Globus pallidus (tissue), 1 donor: ENCODE measurements at places on chromosomes 6 and 20.
A peak's percentile ranks its signal among the peaks of the same experiment; 100 is the strongest.

GRCh38 chr6:34196833-34197195 is 39.9 kb upstream of the HMGA1 start:
- DNase-seq: no peak

DNA sequence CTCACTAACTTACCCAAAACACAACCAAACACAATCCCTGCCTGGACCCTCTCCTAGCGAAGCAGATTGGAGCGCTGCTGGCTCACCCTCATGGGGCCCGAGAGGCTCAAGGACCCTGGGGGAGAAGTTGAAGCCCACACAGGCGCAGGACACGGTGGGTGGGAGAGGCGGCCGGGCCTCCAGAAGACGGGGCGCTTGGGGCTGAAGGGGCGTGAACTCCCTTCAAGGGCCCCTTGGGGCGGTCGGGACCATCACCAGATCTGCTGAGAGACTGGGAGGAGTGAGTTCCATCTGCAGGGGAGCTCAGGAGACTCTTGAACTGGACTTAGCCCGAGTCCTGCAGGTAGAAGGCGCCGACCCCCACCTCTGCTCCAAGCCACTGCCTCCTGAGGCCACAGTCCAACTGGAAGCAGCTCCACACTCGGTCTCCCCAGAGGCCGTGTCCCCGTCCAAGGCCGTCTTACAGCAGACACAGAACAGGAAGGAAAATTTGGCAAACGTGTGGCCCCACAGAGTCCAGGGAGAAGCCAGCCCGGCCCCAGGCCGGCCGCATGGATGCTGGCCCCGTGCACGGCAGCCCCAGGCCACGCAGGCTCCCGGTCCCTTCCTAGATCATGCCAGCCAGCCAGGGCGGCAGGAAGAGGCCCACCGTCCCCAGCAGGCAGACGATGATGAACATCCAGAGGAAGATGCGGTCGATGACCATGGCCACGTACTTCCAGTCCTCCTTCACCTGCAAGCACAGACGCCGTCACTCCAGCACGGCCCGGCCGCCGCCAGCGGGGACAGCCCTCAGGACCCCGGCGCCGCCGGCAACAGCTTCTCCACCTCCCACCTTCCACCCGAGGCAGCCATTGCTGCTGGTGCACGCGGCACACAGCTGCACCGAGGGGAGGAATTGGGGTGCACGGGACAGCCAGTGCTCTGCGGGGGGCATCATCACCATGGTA is 14.7 kb downstream of the CHRNA4 start:
- no peak for DNase-seq

DNA sequence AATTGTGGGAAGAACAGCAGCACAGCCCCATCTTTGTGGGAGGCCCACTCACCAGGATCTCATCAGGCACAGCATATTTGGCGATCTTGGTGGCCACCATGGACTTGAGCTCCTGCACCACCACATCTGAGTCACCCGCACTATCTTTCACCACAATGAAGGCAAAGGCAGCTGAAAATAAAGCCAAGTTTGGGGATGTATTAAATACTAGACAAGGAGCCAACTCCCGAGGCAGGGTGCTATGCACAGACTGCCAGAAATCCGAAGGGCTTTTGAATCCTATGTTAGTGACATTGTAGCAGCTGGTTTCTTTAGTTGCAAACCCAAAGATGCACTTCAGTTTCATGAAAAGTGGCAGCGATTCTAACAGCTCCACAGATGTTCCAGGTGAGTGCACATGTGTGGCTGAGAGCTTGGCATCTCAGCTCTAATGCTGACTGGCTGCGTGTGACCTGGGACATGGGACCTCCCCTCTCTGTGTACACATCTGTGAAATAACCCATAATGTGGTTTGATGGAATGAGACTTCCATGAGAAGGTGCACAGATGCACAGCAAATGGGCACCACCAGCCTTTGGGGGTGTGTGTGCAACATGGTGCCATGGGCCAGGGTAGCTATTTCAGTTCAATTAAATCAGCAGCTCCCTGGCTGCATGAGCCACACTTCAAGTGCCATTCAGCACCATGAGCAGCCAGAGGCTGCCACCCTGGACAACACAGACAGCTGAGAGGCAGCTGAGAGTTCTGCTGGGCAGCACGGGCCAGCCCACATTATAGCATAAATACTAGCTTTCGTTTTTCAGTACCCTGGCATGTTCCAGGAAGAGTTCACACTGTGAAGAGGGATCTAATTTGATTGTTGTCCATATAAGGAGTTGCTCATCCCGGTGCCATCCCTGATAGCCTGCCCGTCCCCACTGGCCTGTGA is 16.9 kb upstream of the APMAP start:
- DNase-seq: no peak

- DNase-seq: no peak
Observed at GRCh38 chr20:41279546-41280225, 37.8 kb downstream of the ZHX3 start.

DNA sequence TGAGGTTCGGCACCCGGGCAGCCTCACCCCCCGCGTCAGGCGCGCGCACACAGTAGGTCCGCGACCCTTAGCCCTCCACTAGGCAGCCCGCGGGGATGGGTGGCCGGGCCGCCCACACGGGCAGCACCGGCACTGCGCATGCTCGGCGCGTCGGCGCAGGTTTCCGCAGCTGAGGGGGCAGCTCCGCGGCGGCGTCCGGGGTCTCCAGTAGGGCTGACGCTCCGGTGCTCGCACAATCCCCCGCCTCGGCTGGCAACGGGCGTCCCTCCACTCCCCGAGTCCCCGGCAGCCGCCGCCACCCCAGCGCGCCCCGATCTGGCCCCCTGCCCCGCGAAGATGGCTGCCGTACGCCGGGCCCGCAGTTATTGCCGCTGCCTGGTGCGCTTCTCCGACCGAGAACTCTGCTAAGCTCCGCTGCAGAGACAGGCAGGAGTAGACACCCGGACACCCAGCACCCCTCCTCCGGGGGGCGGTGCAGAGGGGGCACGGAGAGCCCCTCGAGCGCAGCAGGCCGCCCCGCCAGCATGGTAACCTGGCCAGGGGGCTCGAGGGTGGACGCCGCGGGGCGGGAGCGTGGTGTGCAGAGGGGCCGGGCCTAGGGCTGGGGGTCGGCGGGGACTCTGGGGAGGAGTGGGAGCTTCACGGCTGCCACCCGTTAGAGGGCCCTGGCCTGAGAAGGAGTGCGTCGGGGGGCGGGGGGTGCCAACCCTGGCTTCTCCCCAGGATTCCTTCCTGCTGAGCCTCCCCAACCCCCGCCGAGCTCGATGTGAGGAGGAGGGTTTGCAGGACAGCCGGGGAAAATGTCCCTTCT is at the start of gene FBXO9:
Gene FBXO9, plus strand, starts transcription at position 139 of the 811 bp plus-strand sequence. Its CDS starts 386 bp downstream, at position 525.
- peak; percentile 82 for DNase-seq

- DNase-seq: no peak
Observed at GRCh38 chr20:63967330-63968135, 2.2 kb downstream of the ZNF512B start.

- DNase-seq: no peak
Observed at GRCh38 chr20:51091406-51092195, 68.7 kb upstream of the KCNG1 start.

GRCh38 chr20:34110745-34111641 is 1.1 kb downstream of the EIF2S2 start:
- no peak for DNase-seq

GRCh38 chr20:63378626-63379025 is 17.5 kb upstream of the CHRNA4 start:
- no peak for DNase-seq

DNA sequence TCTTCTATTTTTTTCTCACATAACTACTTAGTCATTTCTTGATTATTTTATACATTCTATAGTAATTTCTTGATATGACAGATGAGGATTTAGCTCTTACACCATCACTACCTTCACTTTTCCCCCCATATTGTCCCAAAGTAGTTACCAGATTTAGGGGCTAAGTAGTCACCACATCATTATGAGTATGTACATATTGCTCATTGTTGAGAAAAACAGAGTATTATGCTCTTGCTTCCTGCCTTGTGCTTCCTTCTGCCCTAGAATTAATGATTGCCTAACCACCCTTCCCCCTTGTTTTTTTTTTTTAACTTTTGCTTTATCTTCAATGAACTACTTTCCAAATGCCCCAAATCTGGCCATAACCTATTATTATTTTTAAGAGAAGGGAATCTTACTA is 6.8 kb upstream of the HLA-B start:
- DNase-seq: no peak

DNA sequence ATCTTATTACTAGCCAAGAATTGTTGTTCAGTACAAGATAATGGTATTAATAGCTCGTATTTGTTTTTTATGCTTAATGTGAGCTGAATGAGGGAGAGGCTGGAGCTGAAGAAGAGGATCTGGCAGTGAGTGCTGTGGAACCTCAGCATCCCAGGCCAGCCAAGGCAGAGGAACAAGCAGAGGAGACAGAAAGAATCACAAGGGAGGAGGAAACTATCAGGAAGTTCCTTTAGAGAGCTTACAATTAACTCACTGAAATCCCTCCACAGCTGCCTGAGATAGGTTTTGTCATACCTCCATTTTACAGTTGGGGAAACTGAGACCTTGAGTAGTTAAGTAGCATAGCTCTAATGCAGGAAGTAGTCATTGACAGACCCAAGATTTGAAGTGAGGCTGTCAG is 39.9 kb upstream of the TULP4 start:
- DNase-seq: no peak

DNA sequence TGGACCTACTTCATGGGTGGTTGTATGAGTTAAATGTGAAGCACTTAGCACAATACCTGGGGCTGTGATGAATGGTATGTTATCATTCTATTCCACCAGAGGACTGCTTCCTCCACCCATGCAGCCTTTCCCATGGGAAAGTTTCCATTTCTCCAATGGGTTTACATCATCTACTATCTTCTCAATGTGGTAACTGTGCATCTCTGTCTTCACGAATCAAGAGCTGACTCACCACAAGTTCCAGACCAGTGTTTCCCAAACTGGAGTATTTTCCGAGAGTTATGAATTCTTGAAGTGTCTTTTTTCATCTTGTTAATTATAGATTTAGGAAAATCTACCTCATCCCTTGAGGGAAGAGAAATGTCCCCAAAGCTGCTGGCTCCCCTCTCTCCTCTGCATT is 182.8 kb downstream of the UNC5CL start:
- no peak for DNase-seq

DNA sequence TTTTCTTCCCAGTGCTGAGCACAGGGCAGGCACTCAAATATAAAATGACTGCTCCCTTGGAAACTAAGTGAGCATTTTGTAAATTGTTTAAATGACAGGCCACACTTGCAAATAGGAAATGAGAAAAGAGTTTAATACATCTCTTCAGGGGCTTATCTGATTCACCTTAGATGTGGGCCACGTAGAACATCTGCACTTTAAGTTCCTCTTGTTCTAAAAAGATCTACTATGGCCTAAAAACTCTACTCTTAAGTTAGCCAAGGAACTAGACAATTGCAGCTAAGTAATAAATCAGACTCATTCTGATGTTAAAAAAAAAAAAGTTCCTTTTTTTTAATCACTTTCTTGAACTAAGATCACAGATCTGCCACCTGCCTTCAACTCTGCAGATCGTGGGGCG is 126.3 kb downstream of the KIF16B start:
- no peak for DNase-seq

DNA sequence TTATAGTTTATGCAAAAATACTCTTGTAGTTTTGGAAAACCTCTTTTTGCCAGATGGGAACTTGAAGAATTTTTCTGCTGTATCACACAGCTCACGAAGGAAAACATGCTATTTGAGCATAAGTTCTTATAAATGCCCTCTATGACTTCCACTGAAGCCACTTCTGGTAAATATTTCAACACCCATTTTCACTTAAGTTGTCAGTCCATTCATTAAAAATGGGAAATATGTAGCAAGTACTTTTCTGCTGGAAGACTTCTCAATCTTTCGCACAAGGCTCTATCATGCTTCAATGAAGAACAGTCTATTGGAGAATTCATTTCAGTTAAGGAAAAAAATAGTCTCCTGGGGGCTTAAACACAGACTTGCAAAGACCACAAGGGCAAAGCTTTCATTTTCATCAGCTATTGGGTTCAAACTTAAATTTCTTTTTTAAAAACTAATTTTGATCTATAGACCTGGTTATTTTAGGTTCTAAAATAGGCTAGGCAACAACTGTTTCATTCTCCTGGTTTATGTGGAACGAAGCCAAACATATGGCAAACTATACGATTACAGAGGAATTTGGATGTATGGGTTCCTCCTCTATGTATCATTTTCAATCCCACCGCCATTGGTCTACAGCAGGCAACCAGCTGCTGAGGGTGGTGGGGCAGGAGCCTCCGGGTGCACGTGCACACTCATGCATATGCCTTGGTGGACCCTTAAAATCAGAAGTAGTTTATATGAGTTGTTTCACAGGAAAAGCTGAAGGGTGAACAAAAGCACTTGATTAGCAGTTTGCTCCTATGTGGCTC is 38.7 kb downstream of the LAMA4 start:
- no peak for DNase-seq

DNA sequence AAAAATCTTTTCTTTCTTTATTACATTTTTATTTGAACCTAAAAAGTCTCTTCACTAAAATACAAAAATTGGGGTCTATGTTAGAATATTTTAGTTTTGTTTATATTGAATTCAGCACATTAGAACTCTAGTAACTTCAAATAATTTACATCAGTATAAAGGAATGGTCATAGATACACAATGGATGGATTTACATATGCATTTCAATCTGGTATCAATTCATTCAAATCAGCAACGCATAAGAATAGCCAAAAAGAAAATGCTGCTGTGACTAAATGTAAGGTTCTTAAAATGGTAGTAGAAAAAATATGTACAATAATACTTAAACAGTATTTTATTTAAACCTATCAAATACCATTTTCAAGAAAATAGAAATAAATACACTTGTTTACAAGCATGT is 47.6 kb upstream of the MANEA start:
- DNase-seq: no peak

DNA sequence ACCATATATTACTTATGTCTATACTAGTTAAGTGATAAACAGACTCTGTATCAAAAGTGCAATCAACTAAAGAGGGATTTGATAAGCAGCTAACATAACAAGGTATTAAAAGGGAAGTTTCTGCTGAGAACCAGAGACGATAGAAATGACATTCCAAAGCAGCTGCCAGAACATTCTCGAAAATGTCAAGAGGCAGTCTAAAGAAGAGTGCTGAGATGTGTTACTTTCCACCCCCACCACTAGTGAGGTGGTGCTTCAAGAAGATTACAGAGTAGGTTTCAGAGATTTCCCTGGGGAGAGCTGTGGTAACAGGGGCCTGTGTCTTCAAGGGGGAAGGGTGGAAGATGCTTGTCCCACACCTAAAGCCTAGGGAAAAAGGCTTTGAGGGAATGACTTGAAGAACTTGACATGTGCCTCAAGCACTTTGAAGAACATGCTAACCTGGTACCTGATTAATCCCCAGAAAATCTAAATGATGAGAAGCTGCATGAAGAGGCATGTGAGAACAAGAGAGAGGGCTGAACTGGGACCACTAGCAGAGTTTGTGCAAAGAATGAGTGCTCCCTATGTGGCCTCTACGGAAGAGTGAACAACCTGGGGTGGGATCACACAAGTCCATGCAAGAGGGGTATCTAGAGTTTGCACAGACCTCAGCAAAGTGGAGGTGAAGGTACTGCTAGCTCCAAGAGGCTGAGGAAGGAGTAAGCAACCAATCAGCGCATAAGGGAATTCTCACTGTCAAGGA is 5.0 kb downstream of the FAM184A start:
- no peak for DNase-seq
